ENCODE measurements at places on chromosomes 2 and 18. TPM values are rescaled to one million over a fixed set of nuclear protein-coding genes. Genes with fewer than 3 reads are reported as not detected.

The CCDC74B gene
- 7.2 TPM for total RNA-seq

The RAB6C gene
- total RNA-seq: not detected

The PDE1A gene
- not detected for total RNA-seq

The CDK15 gene
- 29.4 TPM for total RNA-seq

The KLHL30 gene
- 0.50 TPM for total RNA-seq

The NPHP1 gene
- total RNA-seq: 0.25 TPM

The DNER gene
- 0.05 TPM for total RNA-seq

The TRIM54 gene
- total RNA-seq: not detected

DNA sequence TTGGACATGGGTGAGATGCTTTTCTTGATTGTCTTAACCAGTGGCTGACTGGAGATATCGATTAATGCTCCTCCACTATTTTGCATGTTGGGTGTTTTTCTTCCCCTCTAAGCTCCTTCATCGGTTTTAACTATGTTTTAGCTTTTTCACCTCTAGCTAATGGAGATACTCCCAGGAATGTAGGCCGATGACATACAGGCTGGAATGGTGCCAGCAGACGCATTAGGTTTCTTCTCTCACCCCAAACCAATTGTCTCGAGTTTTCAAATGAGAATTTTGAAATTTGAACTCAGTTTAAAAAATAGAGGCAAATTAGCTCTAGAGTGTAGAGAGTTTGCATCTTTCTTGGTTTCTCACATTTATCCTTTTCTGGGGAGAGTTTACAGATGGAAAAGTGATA, 247.6 kb downstream of the RPRM start:
- H3K4me1 ChIP-seq: no peaks in the 10 kb centered on the region
- H3K36me3 ChIP-seq: no peaks in the 10 kb centered on the region
- H3K4me3 ChIP-seq: no peak overlapping the region
- no peak for DNase-seq
- H3K27ac ChIP-seq: no peak overlapping the region

DNA sequence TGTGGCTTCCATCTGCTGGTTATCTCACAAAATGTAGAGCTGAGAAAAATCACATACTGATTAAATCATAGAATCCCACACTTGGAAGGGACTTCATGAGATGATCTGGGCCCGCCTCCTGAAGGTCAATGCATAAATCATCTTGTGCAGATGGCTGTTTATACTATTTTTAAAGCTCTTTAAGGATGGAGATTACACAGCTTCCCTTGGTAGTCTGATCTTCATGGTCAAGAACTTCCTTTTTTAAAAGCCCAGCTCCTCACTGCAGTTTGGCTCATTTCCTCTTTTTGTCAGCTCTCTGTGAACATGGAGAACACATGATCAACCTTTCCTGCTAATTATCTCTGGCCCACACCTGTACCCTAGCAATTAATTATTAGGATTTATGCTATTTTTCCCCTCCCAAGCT, 25.9 kb downstream of the GCG start:
- peaks cover 7% of the 10 kb centered on the region for H3K27me3 ChIP-seq
- DNase-seq: no peak
- no peak overlapping the region for H3K27ac ChIP-seq
- no peaks in the 10 kb centered on the region for H3K4me1 ChIP-seq

GRCh38 chr2:129191530-129191929, 787.9 kb upstream of the RAB6C start:
- no peaks in the 10 kb centered on the region for H3K4me1 ChIP-seq
- no peaks in the 10 kb centered on the region for H3K36me3 ChIP-seq
- H3K4me3 ChIP-seq: no peak overlapping the region
- no peak overlapping the region for H3K27ac ChIP-seq

DNA sequence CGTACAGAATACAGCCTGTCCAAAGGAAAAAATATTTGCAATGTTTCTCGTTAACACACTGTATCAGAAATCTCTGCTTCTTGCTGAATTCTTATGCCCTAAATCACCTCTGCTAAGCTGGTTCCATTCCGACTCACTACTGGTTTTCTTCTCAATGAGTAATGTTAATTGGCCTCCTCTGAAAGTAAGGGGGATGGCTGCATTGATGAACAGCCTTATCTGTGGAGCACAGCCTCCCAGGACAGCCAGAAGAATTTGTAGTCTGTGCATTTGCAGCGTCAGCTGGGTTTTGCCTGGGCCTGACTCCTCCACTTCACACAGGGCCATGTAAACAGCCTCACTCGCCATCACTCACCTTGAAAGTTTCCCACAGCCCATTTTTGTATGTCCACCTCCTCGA, 127.7 kb downstream of the RNF152 start:
- 0 out of 2 replicates have a peak, but pooled peaks cover 5% of the 10 kb centered on the region for H3K4me1 ChIP-seq
- H3K36me3 ChIP-seq: no peaks in the 10 kb centered on the region
- no peak overlapping the region for H3K27ac ChIP-seq
- H3K27me3 ChIP-seq: no peaks in the 10 kb centered on the region
- no peak for DNase-seq
- no peak overlapping the region for H3K4me3 ChIP-seq

DNA sequence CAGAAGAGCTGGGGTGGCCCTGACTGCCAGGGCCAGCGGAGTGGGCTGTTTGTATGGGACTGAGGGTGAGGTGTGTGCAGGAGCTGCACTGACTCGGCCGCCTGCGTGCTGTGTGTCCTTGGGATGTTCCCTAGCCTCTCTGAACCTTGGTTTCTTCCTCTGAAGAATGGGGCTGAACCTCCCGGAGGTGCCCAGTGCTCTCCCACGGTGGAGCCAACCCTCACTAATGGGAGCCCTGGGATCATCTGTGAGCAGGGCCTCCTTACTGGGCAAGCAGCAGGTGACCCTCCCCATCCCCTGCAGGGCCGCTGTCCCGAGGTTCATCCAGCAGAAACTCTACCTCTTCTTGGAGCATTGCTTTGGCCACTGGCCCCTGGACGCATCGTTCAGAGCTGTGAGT, 11.7 kb upstream of the CCDC74A start:
- H3K4me3 ChIP-seq: no peak overlapping the region
- no peak for DNase-seq
- H3K4me1 ChIP-seq: no peaks in the 10 kb centered on the region
- H3K27ac ChIP-seq: no peak overlapping the region

DNA sequence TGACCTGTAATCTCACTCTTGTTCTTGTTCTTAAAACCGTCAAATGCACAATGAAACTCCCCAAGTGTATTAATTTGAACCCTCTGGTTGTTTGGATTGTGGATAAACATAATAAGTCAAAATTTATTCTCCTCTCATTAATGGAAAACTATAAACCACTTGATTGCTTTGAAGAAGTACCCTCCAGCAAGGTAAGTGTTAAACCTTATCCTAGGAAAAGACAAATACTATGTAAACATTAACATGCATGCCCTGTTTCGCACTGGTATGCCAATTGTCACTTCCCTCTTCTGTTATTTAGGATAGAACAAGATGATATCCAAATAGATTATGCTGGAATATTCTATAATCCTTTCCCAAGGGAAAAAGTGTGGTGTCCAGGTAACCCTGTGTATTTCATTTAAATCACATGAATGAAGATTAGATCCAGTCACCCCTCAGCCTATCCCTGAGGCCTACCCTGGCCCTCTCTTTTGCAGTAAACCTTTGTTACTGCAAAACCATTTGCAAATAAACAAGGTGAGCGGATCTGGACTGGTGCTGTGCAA, 1.3 kb downstream of the ADI1 start:
- DNase-seq: peak; percentile 14
- no peaks in the 10 kb centered on the region for H3K27me3 ChIP-seq
- H3K27ac ChIP-seq: no peak overlapping the region
- H3K4me3 ChIP-seq: peak overlapping the region; percentile 62
- peaks cover 18% of the 10 kb centered on the region for H3K4me1 ChIP-seq

DNA sequence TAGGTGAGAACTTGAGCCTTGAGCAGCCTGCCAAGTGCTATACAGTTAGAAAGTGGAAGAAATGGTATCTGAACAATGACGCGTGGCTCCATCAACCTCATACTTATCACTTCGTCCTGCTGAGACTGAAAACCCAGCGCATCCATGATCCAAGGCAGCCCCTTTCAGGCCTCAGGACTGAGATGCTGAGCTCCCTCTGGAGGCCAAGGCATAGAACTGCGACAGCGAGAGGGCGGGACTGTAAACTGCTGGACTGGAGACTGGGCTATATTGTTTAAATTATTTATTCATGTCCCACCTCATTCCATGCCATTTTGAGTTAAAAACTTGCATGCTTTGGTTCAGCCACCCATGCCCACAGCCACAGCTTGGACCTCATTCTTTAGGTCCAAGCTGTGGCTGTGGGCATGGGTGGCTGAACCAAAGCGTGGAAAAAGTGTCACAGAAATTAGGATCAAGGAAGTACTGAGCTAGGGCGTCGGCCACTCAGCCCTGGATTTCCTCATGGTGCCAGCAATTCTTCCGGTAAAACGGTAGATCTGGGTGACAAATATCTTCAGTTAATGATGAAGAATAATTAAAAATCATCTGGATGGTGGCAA, 195.5 kb downstream of the L3MBTL4 start:
- no peaks in the 10 kb centered on the region for H3K36me3 ChIP-seq
- H3K27me3 ChIP-seq: no peaks in the 10 kb centered on the region
- peak; percentile 49 for DNase-seq
- H3K4me1 ChIP-seq: peaks cover 10% of the 10 kb centered on the region

GRCh38 chr2:75403991-75404428, 156.7 kb downstream of the EVA1A start:
- H3K27me3 ChIP-seq: peaks cover 6% of the 10 kb centered on the region
- H3K36me3 ChIP-seq: no peaks in the 10 kb centered on the region
- peak; percentile 52 for DNase-seq
- no peak overlapping the region for H3K4me3 ChIP-seq
- no peaks in the 10 kb centered on the region for H3K4me1 ChIP-seq

- no peaks in the 10 kb centered on the region for H3K27me3 ChIP-seq
- no peaks in the 10 kb centered on the region for H3K4me1 ChIP-seq
- DNase-seq: no peak
- H3K36me3 ChIP-seq: no peaks in the 10 kb centered on the region
Observed at GRCh38 chr2:78710632-78711375, 314.7 kb upstream of the REG3G start.

DNA sequence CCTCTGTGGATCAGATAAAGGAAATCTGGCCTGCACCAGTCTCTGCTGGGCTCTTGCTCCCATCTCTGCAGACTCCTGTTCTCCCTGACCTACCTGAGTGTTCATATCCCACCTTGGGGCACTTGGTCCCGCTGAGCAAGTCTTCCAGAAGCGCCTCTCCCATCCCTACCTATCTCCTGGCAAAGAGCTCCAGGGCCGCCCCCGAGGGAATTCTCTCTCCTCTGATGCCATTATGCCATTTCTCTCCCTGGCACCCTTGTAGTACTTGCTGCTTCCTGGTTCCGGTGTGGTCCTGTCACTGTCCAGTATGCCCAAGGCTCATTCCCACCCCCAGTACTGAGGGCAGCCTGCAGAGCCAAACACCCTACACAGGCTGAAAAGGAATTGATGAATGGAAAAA, 99.8 kb downstream of the KLHL29 start:
- no peaks in the 10 kb centered on the region for H3K36me3 ChIP-seq
- no peak overlapping the region for H3K4me3 ChIP-seq
- no peaks in the 10 kb centered on the region for H3K27me3 ChIP-seq
- peaks cover 19% of the 10 kb centered on the region for H3K4me1 ChIP-seq
- DNase-seq: no peak
- H3K27ac ChIP-seq: no peak overlapping the region

GRCh38 chr18:75123113-75123512, 85.8 kb downstream of the PTGR3 start:
- no peaks in the 10 kb centered on the region for H3K4me1 ChIP-seq
- no peak for DNase-seq
- no peak overlapping the region for H3K27ac ChIP-seq

GRCh38 chr2:69059731-69060290, 46.8 kb downstream of the ANTXR1 start:
- H3K4me1 ChIP-seq: no peaks in the 10 kb centered on the region
- H3K36me3 ChIP-seq: peaks cover 22% of the 10 kb centered on the region
- no peak for DNase-seq
- no peak overlapping the region for H3K27ac ChIP-seq
- H3K4me3 ChIP-seq: no peak overlapping the region

DNA sequence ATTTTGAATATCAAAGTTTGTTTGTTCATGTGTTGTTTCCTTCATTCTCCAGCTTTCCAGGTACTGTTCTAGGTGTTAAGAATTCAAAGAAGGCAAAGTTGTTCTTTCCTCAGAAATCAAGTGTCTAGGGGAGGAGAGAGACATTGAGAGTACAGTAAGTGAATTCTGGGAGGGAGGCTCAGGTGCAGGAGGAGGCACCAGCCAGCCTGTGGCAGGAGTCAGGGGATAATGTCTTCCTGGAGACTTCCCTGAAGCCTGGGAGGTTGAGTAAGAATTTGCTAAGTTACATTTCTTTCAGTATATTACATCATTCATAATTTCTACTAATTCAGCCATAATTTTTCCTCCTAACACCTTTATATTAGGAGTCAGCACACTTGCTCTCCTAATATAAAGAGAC, 462.1 kb downstream of the TDRD15 start:
- no peaks in the 10 kb centered on the region for H3K4me1 ChIP-seq
- H3K27me3 ChIP-seq: no peaks in the 10 kb centered on the region
- no peak for DNase-seq
- no peaks in the 10 kb centered on the region for H3K36me3 ChIP-seq

GRCh38 chr2:191500884-191501560, 176.9 kb upstream of the NABP1 start:
- H3K4me1 ChIP-seq: 0 out of 2 replicates have a peak, but pooled peaks cover 3% of the 10 kb centered on the region
- DNase-seq: no peak
- H3K4me3 ChIP-seq: no peak overlapping the region
- no peak overlapping the region for H3K27ac ChIP-seq
- no peaks in the 10 kb centered on the region for H3K36me3 ChIP-seq

DNA sequence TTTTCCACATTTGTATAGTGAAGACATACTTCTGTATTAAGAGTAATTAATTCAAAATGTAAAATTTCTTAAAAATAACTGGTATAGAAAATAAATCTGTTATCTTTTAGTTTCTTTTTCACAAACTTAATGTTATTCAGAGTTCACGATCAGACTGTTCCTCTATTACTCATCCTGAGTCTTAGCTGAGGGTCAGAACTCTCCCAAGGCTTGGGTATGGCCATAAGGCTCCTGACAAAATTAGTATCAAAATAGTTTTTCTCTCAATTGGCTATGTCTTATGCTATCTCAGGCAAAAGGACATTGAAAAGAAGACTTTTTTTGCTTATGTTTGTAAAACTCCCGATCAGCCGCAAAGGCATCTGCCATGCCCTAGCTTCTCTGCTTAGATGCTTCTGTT, 56.1 kb upstream of the NAB1 start:
- no peak overlapping the region for H3K27ac ChIP-seq
- no peak for DNase-seq
- H3K4me3 ChIP-seq: no peak overlapping the region

GRCh38 chr2:39232141-39232540, 11.6 kb downstream of the CDKL4 start:
- H3K27ac ChIP-seq: no peak overlapping the region
- no peak for DNase-seq
- no peaks in the 10 kb centered on the region for H3K27me3 ChIP-seq
- no peak overlapping the region for H3K4me3 ChIP-seq
- H3K36me3 ChIP-seq: no peaks in the 10 kb centered on the region
